ENCODE measurements at places on chromosomes 16 and 17.

DNA sequence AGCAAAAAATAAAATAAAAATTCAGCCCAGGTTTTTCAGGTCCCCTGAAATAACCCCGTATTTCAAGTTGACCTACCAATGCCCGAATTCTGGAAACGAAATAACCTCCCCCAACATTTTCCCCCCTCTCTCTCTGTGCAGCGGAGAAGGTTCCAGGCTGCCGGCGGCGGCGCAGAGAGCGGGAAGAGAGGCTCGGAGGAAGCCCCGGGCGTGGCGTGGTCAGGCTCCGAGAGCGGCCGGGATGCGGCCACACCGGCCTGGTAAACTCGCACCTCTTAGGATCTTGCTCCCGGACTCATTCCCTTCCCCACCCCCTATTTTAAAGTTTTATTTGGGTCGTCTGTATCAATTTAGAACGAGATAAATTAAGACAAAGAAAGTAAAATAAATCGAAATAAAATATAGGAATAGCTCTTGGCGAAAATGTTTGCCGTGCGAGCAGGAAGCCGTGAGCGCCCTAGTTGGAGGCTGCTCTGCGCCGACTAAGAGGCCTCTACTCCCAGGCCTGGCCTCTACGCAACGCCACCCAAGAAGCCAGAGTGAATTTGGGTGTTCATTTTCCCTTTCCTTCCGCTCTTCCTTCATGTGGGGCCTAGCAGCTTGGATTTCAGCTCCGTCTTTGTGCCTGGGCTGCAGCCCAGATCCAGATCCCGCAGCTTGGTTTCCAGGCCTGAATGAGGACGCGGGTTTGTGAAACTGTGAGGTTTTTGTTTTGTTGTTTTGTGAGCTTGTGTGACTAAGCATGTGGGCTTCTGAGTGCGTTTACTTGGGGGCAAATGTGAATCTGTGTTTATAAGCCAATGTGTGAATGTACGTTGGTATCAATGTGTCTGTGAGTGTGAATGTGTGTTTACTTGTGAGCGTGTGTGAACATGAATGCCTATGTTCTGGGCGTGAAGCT, 1.5 kb upstream of the HOXB6 start:
- DNase-seq, result no peak

GRCh38 chr16:86298758-86299134, 211.6 kb upstream of the FOXF1 start:
- no peak for DNase-seq

DNA sequence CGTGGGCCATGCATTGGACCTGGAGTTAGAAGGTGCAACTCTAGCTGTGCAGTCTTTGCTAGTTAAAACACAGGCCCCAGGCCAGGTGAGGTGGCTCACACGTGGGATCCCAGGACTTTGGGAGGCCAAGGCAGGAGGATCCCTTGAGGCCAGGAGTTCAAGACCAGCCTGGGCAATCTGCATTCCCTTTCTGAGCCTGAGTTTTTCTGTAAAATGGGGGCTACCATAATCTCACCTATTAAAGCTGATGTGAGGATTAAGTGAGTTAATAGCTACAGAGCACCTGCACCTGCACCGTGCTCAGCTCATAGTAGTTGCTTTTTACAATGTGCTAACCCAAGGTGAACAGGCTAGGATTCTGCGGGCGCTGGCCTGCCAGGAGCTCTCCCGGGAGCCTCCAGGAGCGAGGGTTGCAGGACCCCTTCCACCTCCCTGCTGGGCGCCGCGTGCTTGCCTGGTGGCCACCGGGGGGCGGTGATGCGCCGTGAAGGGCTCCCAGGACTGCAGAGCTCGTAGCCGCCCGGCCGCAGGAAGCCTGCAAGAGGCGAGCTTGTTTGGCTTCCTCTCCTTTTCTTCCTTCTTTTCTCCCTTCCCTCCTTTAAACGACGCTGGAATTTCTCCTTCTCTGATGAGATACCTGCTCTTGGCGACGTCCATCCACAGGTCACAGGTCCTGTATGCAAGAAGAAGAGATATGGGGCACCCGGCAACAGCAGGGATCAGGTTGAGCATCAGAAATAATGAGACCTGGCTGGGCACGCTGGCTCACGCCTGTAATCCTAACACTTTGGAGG, 51.3 kb downstream of the ZFP90 start:
- peak; percentile 27 for DNase-seq

DNA sequence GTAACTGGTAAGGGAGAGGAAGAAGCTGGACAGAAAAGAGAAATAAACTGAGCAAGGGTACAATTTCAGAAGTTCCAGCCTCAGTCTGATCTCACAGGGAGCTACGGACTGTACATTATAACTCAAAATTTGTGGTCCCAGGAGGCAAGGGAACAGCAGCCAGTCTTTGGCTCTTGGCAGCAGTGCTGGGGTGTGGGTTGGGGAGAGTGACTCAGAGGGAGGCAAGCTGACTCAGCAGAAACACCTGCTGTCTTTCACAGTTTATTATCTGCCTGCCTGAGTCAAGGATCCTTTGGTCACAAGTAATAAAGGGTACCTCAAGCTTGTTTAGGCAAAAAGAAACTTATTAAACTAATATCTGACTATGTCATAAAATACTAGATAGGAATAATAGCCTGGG, 73.5 kb upstream of the KIF2B start:
- no peak for DNase-seq

GRCh38 chr16:67184453-67184994, 761 bp upstream of the MATCAP1 start:
- DNase-seq, result no peak

DNA sequence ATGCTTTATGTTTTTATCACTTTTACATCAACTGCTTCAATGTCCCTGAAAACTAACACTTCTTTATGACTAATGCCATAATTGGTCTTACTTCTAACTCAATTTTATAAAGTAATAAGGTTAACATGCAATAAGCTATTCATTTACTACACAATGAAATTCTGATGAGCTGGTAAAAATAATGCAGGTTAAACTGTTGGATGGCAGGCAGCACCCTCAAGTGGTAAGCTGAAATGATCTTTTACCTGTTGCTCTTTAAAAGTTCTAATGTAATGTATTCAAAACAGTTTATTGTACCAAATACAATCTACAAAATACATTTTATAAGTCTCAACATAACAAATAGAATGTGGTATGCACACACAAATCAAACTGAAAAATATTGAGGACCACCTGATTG, 1280.3 kb downstream of the CDH8 start:
- no peak for DNase-seq

- no peak for DNase-seq
These were observed 23.1 kb downstream of the LAT start for GRCh38 chr16:29007730-29008593.
